ENCODE measurements at places on chromosomes 12 and 14.

DNA sequence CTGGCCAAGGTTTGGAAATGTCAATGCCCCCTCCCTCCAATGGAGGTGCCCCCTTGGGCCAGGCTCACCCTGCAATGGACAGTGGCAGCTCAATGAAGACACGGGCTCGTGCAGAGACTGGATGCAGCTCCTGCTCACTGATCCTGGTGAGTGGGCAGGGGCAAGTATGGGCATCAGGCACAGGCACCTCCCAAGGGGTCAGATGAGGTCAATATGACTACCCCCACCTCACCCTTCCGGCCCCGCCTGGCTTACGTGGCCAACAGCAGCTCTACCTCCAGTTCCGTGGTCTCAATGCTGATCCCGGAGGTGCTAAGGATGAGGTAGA, 13.6 kb downstream of the ITGA7 start:
- DNase-seq, result no peak

- no peak for DNase-seq
Observed at GRCh38 chr12:45646851-45647581, 82.5 kb upstream of the ARID2 start.

- DNase-seq, result no peak
Observed at GRCh38 chr14:23121361-23121771, 2.3 kb upstream of the CEBPE start.

DNA sequence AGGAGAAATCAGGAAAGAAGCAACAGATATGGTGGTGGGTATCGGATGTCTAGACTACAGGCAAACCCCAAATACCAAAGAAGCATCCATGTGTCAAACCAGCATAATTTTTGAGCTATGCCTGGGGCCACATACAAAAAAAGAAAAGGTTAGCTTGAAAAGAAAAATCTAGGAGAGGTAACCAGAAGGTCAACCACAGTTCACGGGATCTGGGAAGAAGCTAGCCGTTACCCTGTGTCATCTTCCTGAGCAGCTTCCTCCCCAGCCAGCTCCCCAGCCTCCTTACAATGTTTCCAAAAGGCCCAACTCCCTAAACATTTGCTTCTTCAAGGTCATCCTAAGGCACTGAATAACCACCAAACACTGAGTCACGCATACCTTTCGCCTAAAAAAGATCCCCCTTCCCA, 3.1 kb downstream of the SINHCAF start:
- no peak for DNase-seq

DNA sequence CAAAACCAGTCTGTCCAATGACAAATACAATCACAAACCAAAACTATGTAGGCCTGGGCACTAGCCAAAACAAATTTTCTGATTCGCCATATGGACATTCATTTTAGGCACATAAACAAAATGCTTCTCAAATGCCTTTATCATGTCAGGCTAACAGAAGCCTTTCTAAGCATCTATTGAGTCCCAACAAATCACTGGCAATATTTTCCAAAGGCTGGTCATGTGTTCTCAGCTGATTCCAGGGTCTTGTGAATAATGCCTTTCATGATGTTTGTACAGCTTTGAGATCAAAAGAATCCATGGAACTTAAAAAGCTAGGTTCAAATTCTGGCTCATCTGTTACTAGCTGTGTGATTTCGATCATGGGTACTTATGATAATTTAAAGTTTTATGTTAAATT, 16.1 kb downstream of the FSCB start:
- DNase-seq, result no peak

GRCh38 chr12:131694116-131694838, 16.6 kb upstream of the SFSWAP start:
- DNase-seq, result no peak

DNA sequence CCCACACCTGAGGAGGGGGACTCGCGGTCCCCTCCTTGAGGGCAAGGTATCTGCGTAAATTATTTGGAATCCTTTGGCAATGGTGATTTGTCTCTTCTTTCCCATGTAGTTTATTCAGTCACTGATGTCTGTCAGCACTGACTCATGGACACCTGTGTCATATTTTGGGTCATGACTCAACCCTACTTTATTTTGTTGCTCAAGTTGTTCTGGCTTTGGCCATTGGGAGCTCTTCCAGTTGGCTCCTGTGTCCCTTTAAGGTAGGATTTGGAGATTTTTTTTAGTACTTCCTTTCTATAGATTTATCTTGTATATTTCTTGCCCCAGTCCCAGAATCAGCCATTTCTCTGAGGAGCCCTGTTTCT, 47.4 kb upstream of the C14orf180 start:
- DNase-seq, result no peak

GRCh38 chr12:30169839-30170591, 386.3 kb upstream of the TMTC1 start:
- DNase-seq, result no peak

DNA sequence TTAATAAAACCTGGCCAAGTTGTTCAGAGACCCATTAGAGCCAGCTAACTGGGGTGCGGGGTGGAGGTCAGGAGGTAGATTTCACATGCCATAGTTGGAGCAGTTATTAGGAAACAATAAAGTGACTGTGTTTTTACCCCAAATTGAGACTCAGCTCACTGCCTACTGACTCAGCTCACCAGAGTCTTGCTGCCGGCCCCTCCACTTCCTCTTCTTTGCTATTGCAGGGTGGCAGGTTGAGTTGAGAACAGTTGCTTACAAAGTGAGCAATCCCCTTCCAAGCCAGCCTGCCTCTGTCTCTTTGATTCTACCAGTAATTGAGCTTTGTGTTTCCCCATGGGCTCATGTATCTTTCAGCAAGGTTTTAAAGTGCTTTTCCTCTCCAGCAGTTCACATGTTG, 12.9 kb downstream of the ST8SIA1 start:
- no peak for DNase-seq

- DNase-seq, result no peak
Observed at GRCh38 chr12:70252832-70253231, 9.6 kb downstream of the CNOT2 start.

- no peak for DNase-seq
Observed at GRCh38 chr12:3725388-3726115, 27.4 kb downstream of the CRACR2A start.

DNA sequence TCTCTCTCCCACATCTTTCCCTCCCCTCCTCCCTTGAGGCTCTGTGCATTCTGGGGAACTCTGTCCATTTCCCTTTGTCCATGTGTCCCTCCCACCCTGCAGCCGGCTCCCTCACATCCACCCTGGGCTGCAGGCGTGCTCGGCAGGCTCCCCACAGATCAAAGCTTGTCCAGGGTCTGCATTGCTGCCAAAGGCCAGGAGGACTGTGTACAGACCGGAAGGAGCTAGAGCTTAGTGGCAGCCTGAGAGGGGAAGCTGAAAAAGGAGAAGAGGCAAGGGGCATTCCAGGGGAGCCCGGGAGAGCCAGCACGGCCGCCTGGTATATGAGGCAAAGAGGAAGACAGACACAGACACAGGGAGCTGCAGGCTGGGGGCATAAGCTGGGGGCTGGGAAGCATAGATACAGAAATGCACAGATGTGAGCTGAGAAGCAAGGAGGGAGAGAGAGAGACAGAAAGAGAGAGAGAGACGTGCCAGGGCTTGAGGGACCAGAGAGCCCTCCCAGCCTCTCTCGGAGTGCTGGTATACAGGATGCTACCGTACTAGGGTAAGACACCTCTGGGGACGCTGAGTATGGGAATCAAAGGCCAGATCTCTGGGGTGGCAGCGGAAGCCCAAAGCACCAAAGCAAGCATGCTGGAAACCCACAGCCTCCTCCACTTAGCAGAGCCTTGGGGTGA, 3.3 kb downstream of the CD4 start:
- no peak for DNase-seq

- no peak for DNase-seq
Observed at GRCh38 chr14:23380197-23380914, 3.5 kb downstream of the CMTM5 start.

- no peak for DNase-seq
Observed at GRCh38 chr12:94689002-94689645, 38.8 kb upstream of the TMCC3 start.

DNA sequence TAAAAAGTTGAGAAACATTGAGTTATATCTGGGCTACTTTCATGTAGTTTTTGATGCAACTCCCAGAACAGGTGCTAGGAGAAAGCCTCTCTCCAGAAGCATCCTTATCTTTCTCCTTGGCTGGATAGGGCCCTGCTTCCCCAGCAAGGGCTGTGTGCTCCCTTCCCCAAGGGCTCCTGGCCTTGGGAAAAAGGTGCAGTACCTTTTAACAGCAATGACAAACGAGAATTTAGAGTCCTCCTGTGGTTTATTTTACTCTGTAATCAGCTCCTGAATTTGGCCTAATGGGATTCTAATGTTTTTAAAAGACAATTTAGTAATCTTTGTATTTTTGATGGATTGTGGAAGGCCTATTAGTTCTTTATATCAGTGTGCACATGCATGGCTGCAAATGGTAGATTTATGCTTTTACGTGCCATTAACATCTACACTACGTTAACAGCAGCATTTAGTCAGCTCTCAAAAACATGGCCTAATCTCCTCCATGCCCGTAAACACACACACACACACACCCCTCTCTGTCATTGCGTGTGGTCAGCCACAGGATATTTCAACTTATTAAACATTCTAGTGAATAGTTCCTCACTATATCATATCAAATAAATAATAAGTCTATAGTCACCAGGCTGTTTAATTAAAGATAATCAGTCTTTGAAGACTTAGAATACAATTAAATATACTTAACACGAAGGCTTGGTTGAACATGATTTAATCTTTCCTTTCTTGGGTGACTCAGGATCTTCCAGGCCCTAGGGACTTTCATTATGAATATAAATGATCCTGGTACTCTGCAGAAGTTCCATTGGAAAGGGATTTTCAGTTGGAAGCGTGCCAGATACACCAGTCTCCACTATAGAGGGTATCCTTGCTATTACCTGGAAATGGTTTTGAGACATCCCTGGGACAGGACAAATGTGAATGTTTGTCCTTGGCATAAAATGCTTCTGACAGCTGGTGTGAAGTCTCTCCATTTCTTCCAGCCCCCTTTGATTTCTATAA, 181.4 kb upstream of the PWP1 start:
- DNase-seq, result no peak

DNA sequence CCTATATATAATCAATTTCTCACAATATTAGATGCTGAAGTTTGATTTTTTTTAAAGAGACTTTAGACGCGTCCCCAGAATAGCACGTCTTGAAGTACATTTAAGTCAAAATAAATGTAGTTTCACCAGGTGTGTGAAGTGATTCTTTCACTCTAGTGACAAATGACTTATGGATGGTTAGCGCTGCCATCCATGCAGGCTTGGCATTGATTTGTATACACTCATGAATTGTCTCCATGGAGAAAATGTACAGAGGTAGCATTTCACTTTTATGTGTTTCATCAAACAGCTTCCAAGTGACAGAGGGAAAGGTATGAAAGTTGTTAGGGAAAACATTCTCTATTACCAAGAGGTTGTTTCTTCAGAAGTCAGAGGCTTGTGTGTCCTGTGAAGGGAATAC, 360.8 kb downstream of the PDZRN4 start:
- no peak for DNase-seq

GRCh38 chr12:3999904-4000303, 126.7 kb upstream of the PARP11 start:
- DNase-seq, result no peak

GRCh38 chr14:96953087-96953874, 156.1 kb downstream of the VRK1 start:
- DNase-seq, result no peak

DNA sequence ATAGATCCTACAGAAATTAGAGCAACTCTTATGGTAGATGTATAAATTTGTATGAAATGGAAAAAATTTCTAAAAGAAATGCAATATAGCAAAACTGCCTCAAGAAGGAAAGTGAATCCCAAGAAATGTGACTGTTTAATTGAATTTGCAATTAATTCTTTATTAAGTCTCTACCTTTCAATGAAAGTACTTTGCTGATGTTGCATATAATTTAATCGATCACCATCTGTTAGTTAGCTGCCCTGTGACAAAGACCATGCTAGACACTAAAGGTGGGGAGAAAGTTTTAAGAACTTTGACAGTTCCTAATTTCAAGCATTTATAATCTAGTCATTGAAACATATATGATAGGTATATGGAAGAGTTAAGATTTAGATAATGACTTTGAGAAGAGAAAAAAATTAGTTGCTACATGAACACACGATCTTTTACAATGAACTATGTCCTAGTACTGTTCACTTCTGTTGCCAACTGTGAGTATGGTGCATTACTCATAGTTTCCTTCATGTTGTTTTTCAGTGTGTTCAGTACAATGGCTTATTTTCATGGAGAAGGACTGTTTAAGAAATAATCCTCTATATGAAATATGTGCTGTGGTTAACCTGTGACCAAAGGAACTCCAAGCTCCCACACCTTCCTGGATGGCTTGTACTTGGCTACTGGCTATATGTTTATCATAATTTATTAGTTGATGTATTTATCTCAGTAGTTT, 128.4 kb downstream of the METTL25 start:
- DNase-seq, result no peak

DNA sequence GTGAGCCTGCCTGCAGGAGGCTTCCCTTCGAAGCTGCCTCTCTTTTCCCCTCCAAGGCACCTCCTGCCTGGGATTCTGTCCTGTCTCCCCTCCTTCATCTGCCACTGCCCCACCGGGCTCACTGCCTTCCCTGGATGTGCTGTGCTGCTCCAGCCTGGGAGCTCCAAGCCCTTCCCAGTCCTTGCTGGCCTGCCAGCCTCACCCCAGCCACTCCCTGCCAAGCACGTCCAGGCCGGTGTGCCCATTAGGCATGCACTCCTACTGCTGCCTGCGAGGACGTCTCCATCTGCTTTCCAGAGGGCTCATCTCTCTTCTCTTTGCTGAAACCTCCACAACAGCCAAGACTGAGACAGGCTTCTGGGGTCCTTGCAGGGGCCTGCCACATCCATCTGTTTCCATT, 8.4 kb upstream of the SLC25A47 start:
- DNase-seq, result no peak

DNA sequence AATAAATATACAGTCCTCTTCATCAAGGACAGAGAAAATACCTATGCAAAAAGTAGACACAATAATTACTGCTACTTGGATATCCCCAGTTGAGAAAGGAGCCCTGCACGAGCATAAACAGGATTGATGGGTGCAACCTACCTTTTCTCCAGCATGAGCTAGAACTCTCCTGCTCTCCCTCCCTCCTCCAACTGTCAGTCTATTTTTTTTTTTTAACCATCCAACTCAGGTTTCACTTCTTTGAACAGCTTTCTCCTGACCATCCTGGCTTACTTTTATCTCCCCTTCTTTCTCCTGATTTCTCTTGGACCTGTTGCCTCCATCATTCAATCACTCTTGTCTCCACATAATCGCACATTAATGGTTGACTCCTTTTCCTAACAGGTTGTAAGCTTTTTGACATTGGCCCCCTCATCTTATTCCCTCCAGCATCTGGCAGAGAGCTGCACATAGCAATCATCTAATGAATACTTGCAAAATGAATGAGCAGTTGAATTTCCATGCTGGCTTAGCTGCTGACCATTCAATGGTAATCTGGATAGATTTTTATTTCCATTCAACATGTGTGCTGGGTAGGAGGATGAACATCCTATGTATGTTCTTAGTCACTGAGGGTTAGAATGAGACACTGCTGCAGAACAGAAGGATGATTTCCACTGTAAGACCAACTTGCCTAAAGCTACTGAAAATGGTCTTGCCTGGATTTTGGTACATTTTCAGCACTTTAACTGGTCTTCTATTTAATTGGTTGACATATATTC, 24.4 kb downstream of the MYBPC1 start:
- no peak for DNase-seq
